Uterus (tissue), 4 donors: ENCODE measurements at places on chromosomes 1 and 21.
A peak's percentile ranks its signal among the peaks of the same experiment; 100 is the strongest.

DNA sequence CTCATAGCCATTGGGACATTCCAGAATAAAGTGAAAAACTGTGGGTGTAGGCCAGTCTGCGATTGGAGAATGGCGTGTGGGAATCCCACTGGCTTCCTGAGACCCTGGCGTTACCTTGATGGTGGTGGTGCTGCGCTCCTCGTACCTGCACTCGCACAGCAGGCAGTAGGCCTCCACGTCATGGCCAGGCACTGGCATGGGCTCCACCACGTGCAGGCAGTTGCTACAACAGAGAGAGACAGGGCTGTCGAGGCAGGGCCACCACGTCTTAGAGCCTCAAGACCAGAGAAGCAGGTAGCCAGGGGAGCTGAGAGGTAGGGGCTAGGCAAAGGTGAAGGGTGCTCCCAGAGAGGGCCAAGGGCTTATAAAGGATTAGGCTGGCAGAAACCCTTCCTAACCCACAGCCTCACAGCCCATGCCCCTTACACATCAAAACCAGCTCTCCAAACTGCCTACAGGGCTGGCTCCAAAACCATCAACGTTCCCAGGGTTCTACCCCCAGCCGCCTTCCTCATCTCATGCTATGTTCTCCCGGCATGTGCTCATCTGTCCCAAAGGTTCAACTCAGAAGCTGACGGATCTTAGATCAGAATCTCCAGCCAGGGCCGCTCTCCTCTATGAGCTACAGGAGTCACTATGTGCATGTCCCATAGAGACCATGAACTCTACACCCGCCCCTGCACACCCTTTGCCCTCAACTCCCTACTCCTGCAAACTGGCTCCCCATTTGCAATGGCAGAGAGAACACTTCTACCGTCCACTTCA, 7.5 kb downstream of the TMEM9 start:
- no peaks in the 10 kb centered on the region for H3K36me3 ChIP-seq
- H3K27me3 ChIP-seq, result no peaks in the 10 kb centered on the region
- no peak for DNase-seq

- no peaks in the 10 kb centered on the region for H3K36me3 ChIP-seq
- peak overlapping the region; percentile 9 for H3K27ac ChIP-seq
- no peaks in the 10 kb centered on the region for H3K27me3 ChIP-seq
- no peak overlapping the region for H3K4me3 ChIP-seq
Measured at GRCh38 chr1:109777436-109777835, 13.7 kb upstream of the EPS8L3 start.

GRCh38 chr1:224051086-224051406, 62.9 kb upstream of the FBXO28 start:
- no peaks in the 10 kb centered on the region for H3K36me3 ChIP-seq
- H3K4me1 ChIP-seq, result no peaks in the 10 kb centered on the region
- no peaks in the 10 kb centered on the region for H3K27me3 ChIP-seq
- no peak overlapping the region for H3K4me3 ChIP-seq
- DNase-seq, result no peak

GRCh38 chr1:9537863-9538668, 1.2 kb upstream of the SLC25A33 start:
- H3K4me1 ChIP-seq, result no peaks in the 10 kb centered on the region
- no peak overlapping the region for H3K27ac ChIP-seq
- H3K27me3 ChIP-seq, result no peaks in the 10 kb centered on the region
- H3K36me3 ChIP-seq, result no peaks in the 10 kb centered on the region
- no peak overlapping the region for H3K4me3 ChIP-seq

GRCh38 chr1:167973832-167974231, 37.0 kb upstream of the MPC2 start:
- DNase-seq, result no peak
- H3K27me3 ChIP-seq, result no peaks in the 10 kb centered on the region
- no peaks in the 10 kb centered on the region for H3K4me1 ChIP-seq
- H3K4me3 ChIP-seq, result no peak overlapping the region
- H3K27ac ChIP-seq, result no peak overlapping the region
- no peaks in the 10 kb centered on the region for H3K36me3 ChIP-seq

GRCh38 chr1:153881751-153882150, 41.0 kb downstream of the GATAD2B start:
- no peak for DNase-seq
- no peak overlapping the region for H3K4me3 ChIP-seq
- peak overlapping the region; percentile 66 for H3K27ac ChIP-seq
- no peaks in the 10 kb centered on the region for H3K36me3 ChIP-seq
- peaks cover 13% of the 10 kb centered on the region for H3K4me1 ChIP-seq

DNA sequence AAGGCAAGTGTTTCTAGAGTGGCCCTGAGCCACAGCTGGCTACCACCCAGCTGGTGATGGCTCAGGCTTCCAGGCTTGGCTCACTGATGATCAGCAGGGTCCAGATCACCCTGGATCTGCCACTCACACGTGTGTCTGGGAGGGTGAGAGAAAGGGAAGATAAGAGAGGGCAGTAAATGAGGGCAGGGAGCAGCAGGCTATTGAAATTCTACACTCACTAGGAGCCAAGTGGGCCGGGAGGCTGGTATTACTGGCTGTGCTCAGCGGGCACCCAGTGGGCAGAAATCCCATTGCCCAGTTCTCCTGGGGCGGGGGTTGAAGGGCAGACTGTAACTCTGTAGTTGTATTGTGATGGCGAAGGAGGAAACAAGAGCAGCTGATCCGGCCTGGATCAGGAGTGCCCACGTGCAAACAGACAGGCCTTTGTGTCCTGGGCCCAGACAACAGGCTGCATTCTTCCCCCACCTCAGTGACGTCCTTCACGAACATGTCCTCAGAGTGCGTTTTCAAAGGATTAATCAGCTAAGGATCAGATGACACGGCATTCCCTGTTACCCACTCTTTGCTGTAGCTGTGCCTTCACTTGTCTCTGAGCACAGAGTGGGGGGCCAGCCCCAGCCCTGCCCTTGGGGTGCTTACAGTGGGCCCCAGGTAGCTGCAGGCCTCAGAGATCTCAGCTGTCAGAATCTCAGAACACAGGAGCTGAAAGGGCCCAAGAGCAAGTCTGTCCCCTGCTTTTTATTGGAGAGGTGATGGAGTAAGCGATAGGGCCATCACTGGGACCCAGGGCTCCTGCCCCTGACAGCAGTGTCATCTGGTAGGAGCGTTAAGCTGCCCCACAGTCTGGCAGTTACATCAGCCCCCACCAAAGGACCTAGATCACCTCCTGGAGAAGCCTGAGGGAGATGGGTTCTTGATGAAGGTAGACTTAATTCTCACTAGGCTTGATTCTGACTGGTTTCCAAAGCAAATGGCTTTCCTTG, 60.5 kb downstream of the ATP1A1 start:
- no peak overlapping the region for H3K4me3 ChIP-seq
- no peak overlapping the region for H3K27ac ChIP-seq
- H3K27me3 ChIP-seq, result no peaks in the 10 kb centered on the region

DNA sequence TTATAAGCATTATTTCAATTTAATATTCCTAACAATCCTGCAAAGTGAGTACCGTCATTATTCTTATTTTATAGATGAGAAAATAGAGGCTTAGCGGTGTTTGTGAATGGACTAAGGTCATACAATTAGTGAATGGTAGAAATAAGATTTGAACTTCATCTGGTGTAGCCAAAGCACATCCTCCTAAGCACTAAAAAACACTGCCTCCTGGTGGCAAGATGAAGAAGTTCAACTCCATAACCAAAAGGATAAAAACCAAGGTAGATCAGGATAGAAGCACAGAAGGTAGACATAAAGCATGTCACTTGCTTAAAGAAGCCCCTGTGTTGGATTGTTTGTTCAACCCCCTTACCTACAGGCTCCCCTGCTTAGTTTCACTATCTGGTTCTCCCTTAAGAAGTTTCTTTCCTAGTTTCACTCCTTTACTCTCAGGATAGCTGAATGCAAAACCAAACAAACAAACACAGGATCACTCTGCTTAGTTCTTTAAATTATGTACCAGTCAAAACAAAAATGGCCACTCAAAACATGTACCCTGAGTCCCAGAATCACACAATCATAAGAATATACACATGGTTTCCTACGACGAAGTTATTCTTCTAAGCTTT, 12.7 kb upstream of the AIM2 start:
- no peak for DNase-seq
- H3K4me3 ChIP-seq, result no peak overlapping the region
- H3K27ac ChIP-seq, result no peak overlapping the region
- H3K4me1 ChIP-seq, result no peaks in the 10 kb centered on the region
